ENCODE measurements at places on chromosomes 11 and 22.

- no peak for DNase-seq
These were observed 1529.2 kb upstream of the TENM4 start for GRCh38 chr11:80970037-80970436.

DNA sequence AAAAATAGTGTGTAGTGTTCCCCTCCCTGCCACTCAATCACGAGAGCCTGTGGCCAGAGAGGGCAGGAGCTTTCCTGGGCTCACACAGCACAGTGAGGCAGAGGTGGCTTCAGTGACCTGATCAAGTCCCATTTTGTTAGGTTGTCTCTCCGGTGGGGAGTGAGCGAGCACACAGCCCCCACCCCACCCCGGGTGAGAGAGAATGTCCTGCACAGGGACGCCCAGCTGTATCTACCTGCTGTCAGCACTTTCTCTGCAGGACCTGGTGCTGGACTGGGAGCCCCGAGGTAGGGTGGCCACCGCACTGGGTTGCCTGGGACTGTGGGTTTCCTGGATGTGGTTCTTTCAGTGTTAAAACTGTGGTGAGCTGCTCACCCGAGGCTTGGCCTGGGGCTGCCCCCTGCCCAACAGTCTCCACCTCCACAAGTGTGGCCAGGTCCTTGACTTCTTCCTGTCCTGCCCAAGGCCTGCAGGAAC is 6.1 kb downstream of the CAPN5 start:
- DNase-seq, result no peak

- DNase-seq, result no peak
These were observed 742 bp upstream of the BBOX1 start for GRCh38 chr11:27039873-27040272.

GRCh38 chr11:76159983-76160661 is 46.2 kb downstream of the WNT11 start:
- DNase-seq, result no peak

DNA sequence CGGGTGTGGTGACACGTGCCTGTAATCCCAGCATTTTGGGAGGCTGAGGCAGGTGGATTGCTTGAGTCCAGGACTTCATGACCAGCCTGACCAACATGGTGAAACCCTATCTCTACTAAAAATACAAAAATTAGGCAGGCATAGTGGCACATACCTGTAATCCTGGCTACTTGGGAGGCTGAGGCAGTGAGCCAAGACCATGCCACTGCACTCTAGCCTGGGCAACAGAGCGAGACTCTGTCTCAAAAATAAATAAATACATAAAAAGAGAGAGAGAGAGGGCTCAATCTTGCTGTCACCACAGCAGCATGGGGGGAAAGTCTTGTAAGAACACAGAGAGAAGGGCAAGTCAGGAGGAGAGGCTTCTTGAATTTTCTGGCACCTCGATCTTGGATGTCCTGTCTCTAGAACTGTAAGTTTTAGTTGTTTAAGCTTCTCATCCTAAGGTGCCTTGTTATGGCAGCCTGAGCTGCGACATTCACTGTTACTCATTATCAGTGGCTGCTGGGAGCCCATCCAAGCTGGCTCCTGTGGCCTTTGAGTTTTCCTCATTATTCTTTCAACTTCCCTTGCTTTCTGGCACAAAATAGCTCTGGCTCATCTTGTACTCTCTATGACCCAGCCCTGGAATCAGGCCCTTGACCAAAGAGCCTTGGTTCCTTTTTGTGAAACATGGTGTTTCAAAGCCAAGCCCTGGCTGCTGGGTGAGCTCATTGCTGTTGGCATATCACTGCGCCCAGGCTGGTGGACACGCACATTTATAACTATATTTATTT is 8.0 kb upstream of the PSMC3 start:
- no peak for DNase-seq

GRCh38 chr22:35708453-35708852 is 9.2 kb upstream of the APOL5 start:
- DNase-seq, result no peak

GRCh38 chr11:46444305-46444704 is 52.7 kb upstream of the CHRM4 start:
- no peak for DNase-seq

- DNase-seq, result no peak
These were observed at the start of gene OOSP2 for GRCh38 chr11:60040109-60040508. TSS of gene OOSP2 (plus strand) at chr11:60040409. CDS start at chr11:60040460, 51 bp downstream.

GRCh38 chr11:61390161-61390560 is 2.2 kb upstream of the TMEM216 start:
- DNase-seq, result no peak

GRCh38 chr11:1122664-1123002 is 35.1 kb upstream of the MUC5AC start:
- DNase-seq, result no peak
